ENCODE measurements at places on chromosomes 6 and 20.

DNA sequence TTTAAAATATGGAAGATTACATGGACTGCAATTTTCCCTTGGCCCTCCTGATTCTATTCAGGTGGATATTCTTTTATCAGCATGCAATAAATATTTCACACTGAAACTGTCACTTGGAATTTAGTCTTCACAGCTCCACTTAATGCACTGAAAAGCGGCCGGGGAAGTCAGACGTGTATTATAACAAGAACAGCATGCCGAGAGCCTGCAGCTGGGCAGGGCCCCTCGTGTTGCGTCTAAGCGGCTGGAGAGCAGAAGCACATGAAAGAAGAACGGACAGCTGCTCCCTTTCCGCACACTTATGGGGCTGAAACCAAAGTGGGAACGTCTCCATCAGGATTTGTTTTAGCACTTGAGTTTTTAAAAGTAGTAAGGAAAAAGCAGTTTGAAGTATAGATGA lies 57.2 kb downstream of the LYRM4 start:
- no peak overlapping the region for H3K4me3 ChIP-seq
- DNase-seq, result no peak
- no peaks in the 10 kb centered on the region for H3K36me3 ChIP-seq

- no peak overlapping the region for H3K27ac ChIP-seq
- H3K4me3 ChIP-seq, result no peak overlapping the region
- peaks cover 4% of the 10 kb centered on the region for H3K27me3 ChIP-seq
- H3K4me1 ChIP-seq, result no peaks in the 10 kb centered on the region
- H3K36me3 ChIP-seq, result no peaks in the 10 kb centered on the region
- DNase-seq, result no peak
Measured at GRCh38 chr6:86961455-86962200, 24.3 kb downstream of the HTR1E start.

- 0 out of 2 replicates have a peak, but pooled peaks cover 6% of the 10 kb centered on the region for H3K4me1 ChIP-seq
- no peaks in the 10 kb centered on the region for H3K36me3 ChIP-seq
- no peak for DNase-seq
Measured at GRCh38 chr6:107813555-107814194, 10.4 kb downstream of the SCML4 start.

DNA sequence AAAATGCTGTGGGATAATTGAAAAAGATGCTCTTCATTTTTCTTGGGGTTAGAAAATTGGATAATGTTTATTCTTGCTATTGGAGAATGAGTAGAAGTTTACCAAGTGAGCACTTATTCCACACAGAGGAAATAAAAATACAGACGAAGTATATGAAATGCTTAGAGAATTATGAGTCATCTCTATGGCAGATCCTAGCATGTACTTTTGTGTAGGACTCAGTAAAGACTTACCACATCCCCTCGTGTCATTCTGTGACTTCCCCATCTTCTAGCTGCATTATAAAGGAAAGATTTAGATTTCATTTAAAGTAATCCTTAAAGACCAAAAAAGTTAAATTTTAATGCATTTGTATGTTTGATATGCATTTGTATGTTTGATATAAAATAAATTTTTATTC lies 685.6 kb downstream of the TBC1D32 start:
- no peak overlapping the region for H3K4me3 ChIP-seq
- no peaks in the 10 kb centered on the region for H3K27me3 ChIP-seq

DNA sequence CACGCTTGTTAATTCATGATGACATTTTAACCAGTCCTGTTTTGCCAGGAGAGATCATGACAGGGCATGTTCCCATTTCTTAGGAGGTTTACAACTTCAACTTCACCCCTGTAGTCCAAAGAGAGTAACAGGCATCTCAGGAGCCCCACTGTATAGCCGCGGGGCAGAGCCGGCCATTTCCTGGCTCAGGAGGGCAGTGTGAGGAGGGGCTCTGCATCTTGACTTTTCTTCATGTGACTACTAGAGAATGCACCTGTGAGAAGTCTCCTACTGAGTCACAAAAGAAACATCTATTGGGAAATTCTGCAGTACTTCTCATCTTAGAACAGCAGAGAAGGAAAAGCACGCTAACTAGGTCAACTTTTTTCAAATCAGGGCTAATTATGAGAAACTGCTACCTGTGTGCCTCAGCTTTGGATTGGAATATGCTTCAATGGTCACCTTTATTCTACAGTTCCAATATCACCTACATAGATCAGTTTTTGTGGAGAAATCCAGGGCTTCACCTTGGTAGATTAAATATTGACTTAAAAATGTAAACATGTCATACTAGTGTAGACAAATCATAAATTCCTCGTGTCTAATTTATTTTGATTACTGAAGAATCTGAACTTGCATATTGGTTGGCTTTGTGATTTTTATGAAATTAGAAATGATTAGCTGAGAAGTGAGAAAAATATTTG lies 28.6 kb upstream of the SIM1 start:
- no peak overlapping the region for H3K4me3 ChIP-seq
- H3K36me3 ChIP-seq, result peaks cover 5% of the 10 kb centered on the region
- peaks cover 6% of the 10 kb centered on the region for H3K4me1 ChIP-seq
- no peaks in the 10 kb centered on the region for H3K27me3 ChIP-seq
- DNase-seq, result no peak

DNA sequence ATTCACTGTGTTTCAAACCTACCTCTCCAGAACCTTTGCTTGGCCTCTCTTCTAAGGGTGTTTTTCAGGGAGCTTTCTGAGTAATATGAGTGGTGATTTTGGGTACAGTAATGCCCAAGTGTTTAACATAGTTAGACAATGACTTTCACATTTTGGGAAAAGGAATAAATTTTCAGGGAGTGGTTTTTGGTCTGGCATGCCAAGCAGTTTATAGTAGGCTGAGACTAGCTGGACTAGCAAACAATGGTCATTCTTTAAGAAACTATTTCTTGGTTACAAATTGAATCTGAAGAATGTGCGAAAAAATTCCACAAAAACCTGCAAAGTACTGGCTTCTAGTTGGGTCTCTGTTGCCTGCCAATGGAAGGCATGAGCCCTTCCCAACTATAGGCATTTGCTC lies 15.4 kb downstream of the FNDC1 start:
- H3K4me1 ChIP-seq, result peaks cover 7% of the 10 kb centered on the region
- peak; percentile 48 for DNase-seq
- no peaks in the 10 kb centered on the region for H3K36me3 ChIP-seq
- peaks cover 10% of the 10 kb centered on the region for H3K27me3 ChIP-seq
- no peak overlapping the region for H3K4me3 ChIP-seq

Data from HFFc6 (cell line).